ENCODE measurements at places on chromosomes 5 and 9.

GRCh38 chr5:95958310-95959014 lies 3.2 kb downstream of the ELL2 start:
- DNase-seq, result no peak

DNA sequence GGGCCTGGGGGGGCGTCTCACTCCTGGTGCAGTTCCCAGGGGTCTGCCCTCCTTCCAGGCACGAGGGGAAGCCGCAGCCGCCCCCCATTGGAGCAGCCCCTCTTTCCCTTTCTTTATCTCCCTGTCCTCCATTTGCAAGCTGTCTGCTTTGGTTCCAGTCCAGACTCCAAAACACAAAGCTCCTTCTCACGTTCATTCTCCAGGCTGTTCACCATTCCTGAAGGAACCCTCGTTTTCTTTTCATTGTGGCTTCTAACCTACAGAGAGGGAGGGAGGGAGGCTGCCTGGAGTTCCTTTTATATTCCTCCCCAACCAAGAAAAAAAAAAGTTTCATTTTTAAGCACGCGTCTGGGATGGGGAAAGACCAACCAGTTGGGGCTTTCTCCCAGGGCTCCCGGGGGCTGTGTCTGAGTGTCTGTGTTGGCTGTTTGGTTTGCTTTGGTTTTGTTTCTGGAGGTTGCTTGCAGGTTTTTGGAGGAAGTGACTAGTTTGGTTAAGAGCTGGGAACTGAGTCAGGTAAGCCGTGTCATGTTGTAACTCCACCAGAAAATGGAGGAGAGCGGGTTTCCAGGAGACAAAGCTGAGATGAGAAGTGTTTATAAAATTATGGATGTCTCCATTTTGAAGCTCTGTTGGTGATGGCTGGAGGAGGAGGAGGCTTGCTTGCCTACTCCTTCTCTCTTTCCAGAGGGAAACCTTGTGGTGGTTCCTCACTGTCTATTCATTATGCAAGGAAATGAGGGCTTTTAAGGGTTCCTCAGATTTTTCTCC lies 1.6 kb downstream of the ZNF462 start:
- DNase-seq, result no peak

DNA sequence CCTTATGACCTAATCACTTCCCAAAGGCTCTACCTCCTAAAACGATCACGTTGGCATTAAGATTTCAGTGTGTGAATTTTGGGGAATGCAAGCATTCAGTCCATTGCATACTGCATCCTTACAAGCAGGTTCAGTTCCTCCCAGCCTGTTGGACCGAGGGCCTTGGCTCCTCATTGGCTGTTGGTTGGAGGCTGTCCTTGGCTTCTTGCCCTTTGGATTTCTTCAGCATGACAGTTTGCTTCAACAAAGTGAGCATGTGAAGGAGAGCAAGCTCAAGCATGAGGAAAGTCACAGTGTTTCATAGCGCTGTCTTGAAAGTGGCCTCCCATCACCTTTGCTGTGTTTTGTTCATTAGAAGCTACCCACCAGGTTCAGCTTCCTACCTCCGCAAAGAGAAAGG lies 109.5 kb downstream of the GADD45G start:
- no peak for DNase-seq

DNA sequence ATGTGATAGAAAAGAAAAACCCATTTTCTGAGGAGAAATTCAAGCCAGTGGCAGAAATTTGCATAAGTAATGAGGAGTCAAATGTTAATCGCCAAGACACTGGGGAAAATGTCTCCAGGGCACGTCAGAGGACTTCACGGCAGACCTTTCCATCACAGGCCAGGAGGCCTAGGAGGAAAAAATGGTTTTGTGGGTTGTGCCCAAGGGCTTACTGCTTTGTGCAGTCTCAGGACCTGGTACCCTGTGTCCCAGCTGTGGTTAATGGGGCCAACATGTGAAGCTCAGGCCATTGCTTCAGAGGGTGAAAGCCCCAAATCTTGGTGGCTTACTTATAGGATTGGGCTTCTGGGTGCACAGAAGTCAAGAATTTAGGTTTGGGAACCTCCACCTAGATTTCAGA lies 54.8 kb upstream of the ADAMTS2 start:
- no peak for DNase-seq

DNA sequence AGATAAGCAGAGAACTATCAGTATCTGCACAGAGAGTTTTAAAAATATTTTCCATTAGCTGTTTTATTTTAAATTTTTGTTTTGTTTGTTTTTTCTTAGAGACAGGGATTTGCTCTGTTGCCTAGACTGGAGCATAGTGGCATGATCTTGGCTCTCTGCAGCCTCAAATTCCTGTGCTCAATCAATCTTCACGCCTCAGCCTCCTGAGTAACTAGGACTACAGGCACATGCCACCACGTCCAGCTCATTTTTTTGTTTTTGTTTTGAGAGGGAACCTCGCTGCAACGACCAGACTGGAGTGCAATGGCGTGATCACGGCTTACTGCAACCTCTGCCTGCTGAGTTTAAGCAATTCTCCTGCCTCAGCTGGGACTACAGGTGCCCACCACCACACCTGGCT lies 138.2 kb upstream of the LPAR1 start:
- DNase-seq, result no peak

GRCh38 chr5:52531105-52531504 lies 256.6 kb upstream of the ITGA1 start:
- no peak for DNase-seq

GRCh38 chr9:70874451-70874850 lies 247.0 kb downstream of the TRPM3 start:
- no peak for DNase-seq

- no peak for DNase-seq
These were observed 54.5 kb downstream of the EFNA5 start for GRCh38 chr5:107616213-107616612.

GRCh38 chr5:163809473-163809872 lies 304.1 kb downstream of the MAT2B start:
- no peak for DNase-seq

DNA sequence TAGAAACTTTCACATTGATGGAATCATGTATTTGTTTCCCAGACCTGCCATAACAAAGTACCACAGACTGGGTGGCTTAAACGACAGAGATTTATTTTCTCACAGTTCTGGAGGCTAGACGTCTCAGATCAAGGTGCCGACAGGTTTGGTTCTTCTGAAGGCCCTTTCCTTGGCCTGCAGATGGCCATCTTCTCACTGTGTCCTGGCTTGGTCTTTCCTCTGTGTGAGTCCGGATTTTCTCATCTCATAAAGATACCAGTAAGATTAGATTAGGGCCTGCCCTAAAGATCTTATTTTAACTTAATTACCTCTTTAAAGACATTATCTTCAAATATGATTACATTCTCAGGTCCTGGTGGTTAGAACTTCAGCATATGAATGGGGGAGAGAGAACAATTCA lies 5.8 kb downstream of the USP20 start:
- no peak for DNase-seq

- DNase-seq, result no peak
These were observed 40.4 kb downstream of the PPIC start for GRCh38 chr5:122996091-122996490.

- no peak for DNase-seq
These were observed 27.1 kb upstream of the TEX10 start for GRCh38 chr9:100379862-100380261.

DNA sequence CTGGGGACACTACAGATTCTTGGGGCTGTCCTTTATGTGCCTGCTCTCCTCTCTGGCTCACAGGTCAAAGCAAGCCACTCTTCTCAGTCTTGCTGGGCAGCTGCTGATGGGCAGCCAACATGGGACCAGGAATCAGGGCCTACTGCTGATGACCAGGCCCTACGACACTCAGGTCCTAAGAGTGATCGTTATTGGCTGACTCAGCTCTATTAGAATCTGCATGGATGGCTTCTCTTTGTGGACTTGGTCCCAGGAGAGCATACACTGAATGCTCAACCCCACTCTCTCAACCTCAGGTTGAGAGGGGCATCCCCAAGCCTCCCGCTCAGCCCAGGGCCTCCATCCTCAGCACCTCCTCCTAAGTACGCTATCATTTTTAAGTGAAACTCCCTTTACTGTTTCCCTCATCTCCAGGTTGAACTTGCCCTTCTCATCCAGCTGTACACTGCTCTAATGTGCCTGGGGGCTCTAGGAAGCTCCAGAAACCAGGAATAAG lies 250.8 kb upstream of the PANK3 start:
- no peak for DNase-seq

DNA sequence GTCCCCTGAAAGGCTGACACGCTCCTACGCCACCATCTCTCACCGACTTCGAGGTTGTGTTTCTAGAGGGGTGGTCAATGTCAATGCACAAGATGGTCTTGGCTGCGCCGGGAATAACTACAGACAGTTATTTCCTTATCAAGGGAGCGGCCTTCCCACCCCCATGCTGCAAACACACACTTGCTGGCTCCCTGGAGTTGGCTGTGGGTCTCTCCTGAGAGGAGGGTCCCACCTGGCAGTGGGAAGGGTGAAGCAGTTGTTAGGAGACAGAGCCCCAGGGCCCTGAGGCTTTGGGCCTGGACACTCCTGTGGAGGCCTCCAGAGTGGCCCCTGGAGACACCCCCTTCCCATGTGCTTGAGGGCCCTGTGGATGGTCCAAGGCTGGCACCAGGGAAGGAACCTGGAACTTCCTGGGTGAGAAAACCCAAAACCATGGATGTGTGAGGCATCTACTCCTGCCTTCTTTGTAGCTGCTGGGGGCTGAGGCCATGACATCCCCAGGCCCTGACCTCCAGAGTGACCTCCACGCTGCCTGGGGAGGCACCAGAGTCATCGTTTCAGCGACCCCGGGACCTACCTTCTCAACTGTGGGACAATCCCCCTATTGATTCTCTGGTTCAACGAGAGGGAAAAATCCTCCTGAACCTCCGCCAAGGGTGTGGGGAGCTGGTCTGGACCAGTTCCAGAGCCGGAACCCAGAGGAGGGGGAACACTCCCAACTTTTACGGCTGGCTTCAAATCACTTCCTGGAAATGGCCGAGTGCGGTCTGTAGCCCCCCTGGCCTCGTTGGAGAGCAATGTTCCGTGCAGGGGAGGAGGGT lies 101.1 kb upstream of the COL5A1 start:
- DNase-seq, result no peak

GRCh38 chr5:31415009-31415923 lies 116.6 kb downstream of the DROSHA start:
- DNase-seq, result no peak

DNA sequence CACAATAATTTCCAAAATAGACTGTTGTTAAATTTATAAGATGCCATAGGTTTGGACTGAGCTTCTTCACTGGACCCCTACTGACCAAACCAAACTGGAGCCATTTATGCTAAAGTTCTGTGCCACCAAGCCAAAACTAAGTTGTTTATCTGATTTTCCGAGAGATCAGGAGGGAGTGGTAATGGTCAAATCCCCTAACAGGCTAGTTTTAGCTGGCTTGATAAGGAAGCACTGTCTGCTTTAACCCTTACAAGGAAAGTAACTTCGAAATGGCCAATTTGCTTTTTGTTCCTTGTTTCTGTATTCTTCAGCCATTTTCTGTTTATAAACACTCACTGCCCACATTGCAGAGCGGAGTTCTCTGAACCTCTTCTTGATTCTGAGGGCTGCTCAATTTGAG lies 246.8 kb upstream of the TUT7 start:
- no peak for DNase-seq

- DNase-seq, result no peak
These were observed 302.8 kb downstream of the EBF1 start for GRCh38 chr5:158796812-158797497.

DNA sequence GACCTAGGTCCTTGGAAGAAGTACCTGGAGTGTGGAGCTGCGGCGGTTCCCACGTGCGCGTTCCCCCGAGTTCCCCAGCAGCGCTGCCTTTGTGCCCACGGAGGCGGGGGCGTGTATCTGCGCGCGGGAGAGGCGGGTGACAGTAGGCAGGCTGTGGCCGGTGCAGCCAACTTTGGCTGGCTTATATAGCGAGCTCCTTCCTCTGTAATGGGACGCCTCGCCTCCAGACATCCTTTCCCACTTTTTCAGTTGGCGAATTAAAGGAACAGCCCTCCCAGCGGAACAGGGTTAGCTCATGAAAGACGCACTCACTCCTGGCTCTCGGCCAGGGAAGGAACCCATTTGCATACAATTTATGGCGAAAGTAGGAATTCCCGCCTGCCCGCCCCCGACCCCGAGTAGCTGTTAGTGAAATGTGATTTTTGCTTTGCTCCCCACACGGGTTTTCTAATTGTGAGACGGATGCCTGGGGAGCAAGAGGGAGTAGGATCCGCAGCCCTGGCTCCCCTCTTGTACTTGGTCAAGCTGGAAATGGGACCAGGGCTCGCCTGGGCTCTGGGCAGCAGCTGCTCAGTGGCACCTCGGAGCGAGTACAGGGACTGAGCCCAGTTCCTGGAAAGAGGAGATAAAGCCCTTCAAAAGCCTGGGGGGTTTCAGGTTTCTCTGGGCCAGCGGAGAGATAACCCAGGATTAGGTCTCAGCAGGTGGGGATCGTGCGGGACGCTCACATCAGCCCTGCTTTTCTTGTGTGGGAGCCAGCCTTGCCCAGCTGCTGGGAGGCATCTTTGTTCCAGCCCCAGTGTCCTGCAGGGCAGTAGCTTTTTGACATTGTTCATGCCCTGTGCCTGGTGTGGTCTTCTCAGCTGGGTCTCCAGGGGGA lies at the start of gene TNC:
Gene TNC (minus strand): TSS at position 159 of the 880 bp plus-strand sequence. CDS start 27,139 bp downstream, outside the sequence.
- DNase-seq, result no peak

DNA sequence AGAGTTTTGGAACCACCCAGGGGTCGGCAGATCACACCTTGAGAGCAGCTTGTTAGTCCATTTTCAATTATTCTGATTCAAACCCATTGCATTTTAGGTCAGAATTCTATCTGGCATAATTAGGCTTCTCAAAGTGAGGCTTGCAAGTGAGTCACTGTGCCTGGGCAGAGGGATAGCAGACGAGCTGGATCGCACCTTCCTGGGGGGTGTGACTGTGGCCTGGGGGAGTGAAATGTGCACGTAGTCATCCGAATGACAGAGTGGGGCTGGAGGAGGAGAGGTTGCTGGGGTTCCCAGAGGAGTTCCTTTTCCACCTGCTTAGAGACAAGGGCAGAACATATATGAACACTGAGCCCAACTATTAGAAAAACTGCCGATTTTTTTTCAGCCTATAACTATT lies 31.7 kb downstream of the SPACA9 start:
- no peak for DNase-seq

- no peak for DNase-seq
These were observed 120.7 kb downstream of the GIN1 start for GRCh38 chr5:102999191-102999590.

DNA sequence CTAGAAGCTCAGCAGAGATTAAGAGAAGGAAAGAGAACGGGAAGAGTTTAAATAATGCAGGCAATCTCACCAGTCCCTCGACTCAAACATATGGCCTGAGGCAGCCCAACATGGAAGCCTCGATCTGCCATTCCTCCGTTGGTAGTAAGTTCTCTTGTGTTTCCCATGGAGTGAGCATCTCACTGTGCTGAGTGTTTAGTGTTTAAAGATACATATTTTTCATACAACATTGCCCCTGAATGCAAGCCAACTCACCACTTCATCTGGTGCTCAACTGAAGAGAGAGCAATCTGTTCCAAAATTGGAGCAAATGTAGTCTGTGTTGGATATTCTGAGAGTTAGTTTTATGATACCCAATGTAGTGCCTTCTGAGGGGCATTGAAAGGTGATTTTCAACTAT lies 171.5 kb upstream of the ATP10B start:
- DNase-seq, result no peak

GRCh38 chr9:89525446-89526374 lies 27.8 kb upstream of the SEMA4D start:
- DNase-seq, result no peak

- no peak for DNase-seq
These were observed 120.0 kb upstream of the ACOT12 start for GRCh38 chr5:81513982-81514381.

GRCh38 chr9:113484258-113484730 lies 20.8 kb downstream of the RGS3 start:
- no peak for DNase-seq

- no peak for DNase-seq
These were observed 269.8 kb upstream of the RGMB start for GRCh38 chr5:98503616-98504015.

All from activated CD4-positive, CD25-positive, alpha-beta regulatory T cell (primary cell).